ENCODE measurements at places on chromosomes 11 and 22.

DNA sequence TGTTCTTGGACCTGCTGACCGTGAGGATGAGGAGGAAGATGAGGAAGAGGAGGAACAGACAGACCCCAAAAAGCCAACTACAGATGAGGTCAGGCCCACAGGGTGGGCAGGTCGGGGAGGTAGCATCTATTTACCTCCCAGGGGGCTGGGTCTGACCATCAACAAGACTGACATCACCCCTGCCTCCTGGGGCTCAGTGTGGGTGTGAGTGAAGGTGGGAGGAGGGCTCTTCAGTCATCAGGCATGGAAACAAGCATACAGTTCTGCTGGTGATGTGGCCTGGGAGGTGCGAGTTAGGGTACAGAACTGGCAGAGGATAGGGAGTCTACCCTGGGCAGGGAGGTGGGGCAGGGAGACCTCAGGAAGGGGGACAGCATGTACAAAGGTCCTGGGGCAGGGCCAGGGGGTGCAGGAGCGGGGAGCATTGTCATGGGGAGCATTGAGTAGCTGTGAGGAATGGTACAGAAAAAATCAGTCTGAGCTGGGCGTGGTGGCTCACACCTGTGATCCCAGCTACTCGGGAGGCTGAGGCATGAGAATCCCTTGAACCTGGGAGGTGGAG lies 8.9 kb downstream of the PLCB3 start:
- no peak for DNase-seq

DNA sequence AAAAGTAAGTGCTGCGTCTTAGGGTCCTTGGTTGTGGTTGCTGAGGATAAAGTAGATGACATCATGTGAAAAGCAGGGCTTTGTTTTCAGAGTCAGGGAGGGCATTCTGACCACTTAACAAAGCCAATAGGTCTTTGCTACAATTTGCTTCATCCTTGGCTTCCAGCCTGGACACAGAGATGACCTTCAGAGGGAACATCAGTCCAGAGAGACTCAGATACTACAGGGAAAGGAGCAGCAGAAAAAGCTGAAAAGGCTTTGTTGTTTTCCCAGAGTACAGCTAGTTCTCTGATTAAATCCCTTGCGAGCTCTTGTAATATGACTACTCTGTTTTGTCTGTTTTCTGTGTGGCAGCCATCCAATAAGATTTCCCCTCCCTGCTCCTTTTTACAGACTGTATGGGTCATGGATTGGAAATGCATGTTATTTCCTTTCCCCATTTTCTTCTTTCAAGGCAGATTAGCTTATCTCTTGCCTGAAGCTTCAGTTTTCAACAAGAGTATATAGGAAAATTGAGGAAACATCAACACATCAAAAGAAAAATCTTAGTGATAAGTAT lies 31.9 kb downstream of the ATG13 start:
- DNase-seq, result no peak

GRCh38 chr22:41857155-41857859 lies 24.4 kb downstream of the SREBF2 start:
- peak; percentile 53 for DNase-seq

- DNase-seq, result no peak
Observed at GRCh38 chr22:49951986-49952896, 8.3 kb upstream of the PIM3 start.
